ENCODE measurements at places on chromosomes 3 and 15.

GRCh38 chr15:67501836-67502461 is 19.0 kb upstream of the C15orf61 start:
- no peak for DNase-seq

DNA sequence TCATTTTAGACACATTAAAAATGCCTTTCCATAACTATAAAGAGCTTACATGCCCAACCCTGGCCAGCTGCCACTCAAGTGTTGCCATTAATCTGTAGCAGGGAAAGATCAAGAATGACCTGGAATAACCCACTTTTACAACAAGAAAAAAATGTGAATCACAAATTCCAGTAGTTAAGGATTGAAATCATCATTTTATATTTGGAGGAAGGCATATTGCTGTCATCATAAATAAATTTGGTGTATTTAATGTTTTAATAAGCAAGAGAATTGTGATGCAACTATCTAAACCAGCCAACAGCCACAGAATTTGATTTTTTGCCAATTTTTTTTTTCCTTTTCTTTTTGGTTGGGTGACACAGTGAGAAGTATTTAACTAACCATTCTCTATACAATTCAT is 240.0 kb upstream of the SEMA6D start:
- DNase-seq = no peak

DNA sequence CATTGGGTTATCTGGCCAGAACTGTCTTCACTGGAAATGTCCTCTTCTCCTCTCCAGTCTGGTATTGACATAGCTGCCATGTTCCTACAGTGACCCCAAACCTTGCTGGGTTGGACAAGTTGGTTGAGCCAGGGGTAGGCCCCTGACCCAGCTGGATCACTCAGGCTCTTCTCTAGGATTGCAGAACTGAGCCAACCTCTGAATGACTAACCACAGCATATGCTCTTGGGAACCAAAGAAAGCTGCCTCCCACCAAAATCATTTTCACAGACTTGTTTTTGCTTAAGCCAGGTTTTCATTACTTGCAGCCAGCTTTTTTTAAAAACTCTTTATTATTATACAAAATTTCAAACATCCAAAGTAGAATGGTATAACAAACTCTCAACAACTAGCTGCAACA is 41.4 kb downstream of the FSIP1 start:
- no peak for DNase-seq

DNA sequence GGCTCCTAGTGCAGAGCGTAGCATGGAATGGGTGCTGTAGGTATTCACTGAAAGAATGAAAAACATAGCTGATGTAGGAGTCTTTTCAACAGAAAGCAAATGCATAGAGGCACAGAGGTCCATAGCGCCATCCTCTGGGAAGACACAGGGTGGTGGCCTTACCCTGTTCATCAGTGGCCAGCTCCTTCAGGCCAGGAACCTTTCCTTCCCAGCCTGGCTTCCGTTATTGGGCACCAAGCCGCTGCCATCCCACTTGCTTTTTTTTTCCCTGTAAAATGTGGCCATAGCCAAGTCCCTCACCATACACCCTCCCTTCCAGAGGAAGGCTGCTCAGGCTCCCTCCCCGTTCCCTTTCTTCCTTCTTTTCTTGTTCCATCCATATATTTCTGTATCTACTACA is 118.1 kb downstream of the ZNF621 start:
- no peak for DNase-seq

DNA sequence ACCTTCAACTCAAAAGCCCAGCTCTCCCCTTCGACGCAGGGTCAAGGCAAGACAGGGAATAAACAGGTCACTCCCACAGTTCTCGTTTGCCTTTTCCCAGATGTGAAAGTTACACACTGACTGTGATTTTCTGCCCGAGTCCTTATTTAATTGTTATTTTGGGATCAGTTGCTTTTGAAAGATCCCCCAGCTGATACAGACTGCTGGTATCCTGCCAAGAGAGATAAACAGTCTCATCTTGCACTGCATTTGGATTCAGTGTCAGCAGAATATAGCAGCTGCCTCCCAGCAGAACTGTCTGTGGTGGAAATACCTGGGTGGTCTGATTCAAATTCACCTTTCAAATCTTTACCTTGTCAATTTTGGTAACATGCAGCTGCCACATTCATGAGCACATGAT is 56.0 kb upstream of the FAM3D start:
- DNase-seq = no peak

- DNase-seq = no peak
These were observed 112.4 kb downstream of the SEMA6D start for GRCh38 chr15:47829667-47830066.

- no peak for DNase-seq
These were observed 53.1 kb downstream of the CLDN1 start for GRCh38 chr3:190269101-190269500.

GRCh38 chr3:16174976-16175901 is 759 bp downstream of the GALNT15 start:
- DNase-seq = no peak

Measured in naive thymus-derived CD8-positive, alpha-beta T cell (primary cell).